ENCODE measurements at places on chromosomes 12 and 14.

DNA sequence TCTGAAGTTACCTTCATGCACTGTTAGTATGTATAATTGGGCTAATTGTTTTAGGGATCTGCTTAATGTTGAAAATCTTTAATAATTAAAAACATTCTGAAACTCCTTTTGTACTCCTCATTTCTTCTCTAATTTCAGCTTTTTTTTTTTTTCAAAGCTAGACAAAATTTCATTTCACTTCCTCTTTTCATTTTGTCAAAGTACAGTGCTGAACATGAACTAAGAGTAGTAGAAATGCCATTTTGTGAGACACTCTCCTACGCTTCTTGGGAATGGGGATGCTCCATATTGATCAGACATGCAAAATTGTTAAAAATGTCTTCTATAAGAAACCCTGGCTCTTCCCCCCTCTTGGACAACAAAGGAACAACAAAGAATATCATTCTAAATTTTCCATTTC, 1.7 kb downstream of the ABCD2 start:
- DNase-seq = no peak

DNA sequence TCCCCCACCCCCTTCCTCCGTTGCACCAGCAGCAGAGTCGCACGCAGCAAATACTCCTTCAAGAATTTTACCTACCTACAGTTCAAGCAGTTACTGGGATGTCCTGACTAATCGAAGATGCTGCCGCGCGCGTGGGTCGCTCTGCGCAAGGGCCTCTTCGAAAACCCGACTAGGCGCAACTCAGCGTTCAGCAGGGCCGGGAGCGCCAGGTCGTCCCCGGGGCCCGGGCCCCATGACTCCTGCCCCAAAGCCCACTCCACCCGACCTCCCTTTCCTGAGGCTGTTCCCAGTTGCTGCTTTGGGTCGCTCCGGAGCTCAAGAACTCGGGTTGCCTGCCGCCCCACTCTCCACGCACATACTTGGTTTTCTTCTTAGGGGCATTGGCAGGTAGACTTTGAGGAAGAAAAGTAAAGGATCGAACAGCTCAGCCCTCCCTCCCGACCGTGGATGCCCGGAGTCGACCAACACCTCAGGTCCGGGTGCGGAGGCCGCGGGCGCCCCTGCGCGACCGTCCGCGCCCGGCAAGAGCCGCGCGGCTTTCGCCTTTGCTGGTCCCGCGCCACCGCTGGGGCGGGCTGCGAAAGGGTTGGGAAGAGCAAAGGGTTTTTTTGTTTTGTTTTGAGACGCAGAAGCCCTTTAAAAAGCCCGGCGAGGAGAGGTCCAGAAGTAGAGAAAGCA, 1.9 kb downstream of the BMP4 start:
- no peak for DNase-seq

DNA sequence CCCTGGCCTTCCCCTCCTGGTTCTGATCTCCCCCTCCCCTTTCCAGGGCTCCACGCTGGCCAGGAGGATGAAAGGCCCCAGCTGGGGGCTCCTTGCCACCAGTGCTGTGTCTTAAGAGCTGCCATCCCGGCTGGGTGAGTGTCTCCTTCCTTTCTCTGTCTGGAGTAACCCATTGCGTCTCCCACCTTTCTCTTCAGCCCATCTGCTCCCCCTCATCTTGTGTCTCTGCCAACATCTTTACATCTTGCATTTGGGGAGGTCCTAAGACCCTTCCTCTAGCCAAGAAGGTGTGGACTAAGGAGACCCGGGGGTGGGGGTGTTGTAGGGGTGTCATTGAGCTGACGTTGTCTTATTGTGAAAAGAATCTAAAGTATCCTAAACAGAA, 505 bp downstream of the BCL2L2 start:
- no peak for DNase-seq

DNA sequence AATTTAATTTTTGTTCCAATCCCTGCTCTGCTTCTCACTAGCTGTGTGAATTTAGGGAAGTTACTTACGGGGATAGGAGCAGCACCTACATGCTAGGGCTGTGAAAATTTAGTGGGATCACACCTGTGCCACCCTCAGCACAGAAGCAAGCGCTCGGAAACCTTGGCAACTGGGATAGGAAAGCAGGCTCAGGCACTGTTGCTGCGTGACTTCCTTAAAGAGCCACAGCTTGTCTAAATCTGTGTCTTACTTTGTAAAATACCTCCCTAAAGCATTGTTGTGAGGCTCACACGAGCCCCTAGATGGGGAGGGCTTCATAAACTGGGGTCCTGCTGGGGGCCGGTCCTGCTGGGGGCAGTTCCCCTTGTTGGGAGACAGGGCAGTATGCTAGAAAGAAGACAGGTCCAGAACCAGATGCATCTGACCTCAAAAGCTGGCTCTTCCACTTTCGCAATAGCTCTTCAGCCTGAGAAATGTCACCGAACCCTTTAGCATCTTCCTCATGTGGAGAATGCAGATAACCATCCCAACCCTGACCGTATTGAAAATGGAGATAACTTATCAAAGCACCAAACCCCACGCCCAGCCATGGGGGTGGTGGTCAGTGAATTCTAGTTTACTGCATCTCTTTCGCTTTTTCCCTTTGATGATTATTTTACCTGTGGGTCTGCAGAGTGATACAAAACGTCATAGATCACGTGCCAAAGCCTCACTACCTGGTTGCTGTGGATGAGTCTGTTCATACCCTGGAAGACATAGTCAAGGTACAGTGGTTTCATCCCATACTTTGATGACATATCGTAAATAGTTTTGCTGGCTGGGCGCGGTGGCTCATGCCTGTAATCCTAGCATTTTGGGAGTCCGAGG, 54.1 kb downstream of the AK7 start:
- no peak for DNase-seq

- no peak for DNase-seq
These were observed 13.2 kb upstream of the OVCH1 start for GRCh38 chr12:29510591-29511185.

DNA sequence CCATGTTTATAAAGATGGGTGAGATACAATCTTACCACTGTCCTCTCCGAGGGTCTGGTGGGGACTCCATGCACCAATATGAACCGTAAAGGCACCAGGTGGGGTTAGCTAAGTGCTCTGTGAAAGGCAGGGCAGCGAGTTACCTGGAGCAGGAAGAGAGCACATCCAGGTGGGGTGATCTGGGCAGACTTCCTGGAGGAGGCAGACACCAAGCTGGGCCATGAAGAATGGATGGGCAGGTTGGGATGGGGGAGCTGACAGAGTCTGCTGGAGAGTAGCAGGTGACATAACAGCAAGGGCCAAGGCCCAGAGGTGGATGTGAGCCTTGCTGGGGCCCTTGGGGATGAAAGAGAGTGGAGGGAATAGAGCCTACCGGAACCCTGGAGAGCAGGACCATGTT, 45.9 kb downstream of the RIN3 start:
- no peak for DNase-seq

DNA sequence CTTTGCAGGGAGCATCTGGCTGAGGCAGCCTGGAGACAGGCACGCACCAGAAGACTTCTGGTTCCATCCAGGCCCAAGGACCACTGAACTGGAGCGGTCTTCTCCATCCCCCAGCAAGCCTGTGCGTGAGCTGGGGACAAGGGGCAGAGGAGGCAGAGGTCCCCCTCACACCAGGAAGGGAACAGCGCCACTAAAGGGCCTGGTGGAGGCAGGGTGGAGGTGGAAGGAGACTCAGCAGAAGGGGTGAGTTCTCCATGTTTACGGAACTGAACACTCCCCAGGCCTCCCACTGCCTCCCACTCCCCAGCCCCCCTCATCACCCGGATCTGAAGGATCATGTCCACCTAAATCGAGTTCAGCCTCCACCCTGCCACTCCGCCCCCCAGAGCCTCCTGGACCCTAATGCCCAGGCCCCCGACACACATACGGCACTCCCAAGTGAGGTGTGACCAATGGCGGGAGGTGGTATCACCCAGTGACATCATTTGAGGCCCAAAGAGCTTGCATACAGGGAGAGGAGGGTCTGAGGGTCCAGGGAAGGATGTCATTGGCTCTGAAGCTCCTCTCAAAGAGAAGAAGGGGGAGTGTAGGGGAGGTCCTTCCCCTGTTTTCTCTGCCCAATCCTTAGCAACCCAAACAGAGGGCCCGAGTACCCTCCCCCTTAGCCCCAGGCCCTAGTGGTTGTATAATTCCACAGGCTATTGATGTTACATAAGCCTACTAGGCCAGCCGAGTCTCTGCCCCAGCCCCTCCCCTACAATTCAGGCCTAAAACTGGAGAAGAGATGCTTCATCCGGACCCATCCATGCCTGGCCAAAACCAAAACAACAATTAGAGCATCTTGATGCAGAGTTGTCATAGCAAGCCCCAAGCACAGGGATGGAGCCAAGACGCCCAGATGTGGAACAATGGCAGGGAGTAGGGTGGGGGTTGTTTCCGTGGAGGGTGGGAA, 1.0 kb downstream of the FAIM2 start:
- DNase-seq = no peak

DNA sequence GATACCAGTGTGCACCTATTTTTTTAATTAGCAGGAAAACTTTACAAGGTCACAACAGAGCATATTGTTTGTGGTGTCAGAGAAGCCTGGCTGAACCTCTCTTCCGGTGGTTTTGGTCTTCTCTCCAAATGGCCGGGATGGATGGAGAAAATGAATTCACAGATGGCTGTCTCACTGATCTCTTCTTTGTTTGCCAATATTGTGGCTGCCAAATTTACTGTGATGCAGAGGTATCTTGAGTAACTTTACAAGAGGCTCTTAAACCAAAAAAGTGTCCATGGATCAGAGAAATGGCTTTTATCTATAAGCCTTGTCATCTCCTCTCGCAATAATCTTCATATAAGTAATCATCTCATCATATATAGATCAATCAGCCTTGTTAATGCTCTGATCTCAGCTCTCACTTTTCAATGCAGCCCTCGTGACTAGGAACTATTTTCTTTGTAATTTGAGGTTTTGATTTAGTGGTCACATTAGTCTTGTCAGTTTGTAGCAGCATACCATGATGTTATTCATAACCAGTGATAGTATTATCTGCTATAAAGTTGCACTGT, 308.1 kb downstream of the EGLN3 start:
- no peak for DNase-seq

GRCh38 chr14:96261772-96262655, 6.0 kb downstream of the BDKRB1 start:
- no peak for DNase-seq

GRCh38 chr12:128914908-128915563, 61.8 kb downstream of the GLT1D1 start:
- DNase-seq = no peak

- DNase-seq = no peak
These were observed 21.0 kb downstream of the ANKLE2 start for GRCh38 chr12:132740652-132741051.

- no peak for DNase-seq
These were observed 1064.6 kb downstream of the BCL11B start for GRCh38 chr14:98207415-98207814.

GRCh38 chr12:3213768-3214167, 136.6 kb downstream of the TSPAN9 start:
- DNase-seq = no peak

DNA sequence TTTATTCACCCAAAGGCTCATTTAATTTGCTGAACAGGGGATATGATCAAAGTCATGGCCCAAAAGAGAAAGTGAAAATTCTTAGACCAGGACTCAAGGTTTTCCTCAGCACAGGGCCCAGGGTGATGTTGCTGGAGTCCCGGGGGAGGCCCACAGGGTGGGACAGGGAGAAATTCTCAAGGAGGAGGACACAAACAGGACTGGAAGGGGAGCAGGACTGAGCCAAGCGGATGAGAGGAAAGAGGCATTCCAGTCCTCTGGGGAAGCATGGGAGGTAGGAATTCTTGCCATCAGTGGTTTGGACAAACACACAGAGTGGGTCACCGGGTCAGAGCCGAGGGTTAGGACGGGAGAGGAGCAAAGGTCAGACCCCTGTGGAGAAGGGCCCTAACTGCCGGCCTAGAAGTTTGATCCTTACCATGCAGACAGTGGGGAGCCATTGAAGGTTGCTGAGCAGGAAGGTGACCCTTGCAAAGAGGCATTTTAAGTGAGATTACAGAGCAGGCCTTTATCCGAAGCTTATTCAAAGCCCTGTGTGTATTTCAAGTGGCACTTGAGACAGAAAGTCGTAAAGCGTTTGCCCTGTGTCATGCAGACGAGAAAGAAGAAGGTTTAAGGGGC, 68.4 kb upstream of the PTGR2 start:
- no peak for DNase-seq

- no peak for DNase-seq
These were observed 20.1 kb upstream of the TMED10 start for GRCh38 chr14:75196468-75196867.

- no peak for DNase-seq
These were observed 60.9 kb upstream of the NID2 start for GRCh38 chr14:52129721-52130120.

DNA sequence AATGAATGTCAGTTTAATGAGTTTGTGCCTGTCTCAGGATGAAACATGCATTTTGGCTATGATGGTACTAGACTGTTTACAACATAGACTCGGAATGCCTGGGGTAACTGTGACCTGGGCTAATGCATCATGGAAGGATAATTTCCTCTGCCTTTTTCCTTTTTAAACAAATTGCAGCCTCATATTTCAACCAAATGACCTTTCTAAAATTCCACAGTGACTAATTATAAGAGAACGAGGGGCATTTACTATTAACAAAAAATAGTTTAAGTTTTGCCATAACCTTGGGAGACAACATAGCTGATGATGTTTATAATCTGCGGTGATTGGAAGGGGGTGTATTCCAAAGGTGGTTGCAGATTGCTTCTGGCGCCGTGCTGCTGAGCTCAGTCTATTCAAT, 1140.5 kb downstream of the GALC start:
- DNase-seq = no peak

DNA sequence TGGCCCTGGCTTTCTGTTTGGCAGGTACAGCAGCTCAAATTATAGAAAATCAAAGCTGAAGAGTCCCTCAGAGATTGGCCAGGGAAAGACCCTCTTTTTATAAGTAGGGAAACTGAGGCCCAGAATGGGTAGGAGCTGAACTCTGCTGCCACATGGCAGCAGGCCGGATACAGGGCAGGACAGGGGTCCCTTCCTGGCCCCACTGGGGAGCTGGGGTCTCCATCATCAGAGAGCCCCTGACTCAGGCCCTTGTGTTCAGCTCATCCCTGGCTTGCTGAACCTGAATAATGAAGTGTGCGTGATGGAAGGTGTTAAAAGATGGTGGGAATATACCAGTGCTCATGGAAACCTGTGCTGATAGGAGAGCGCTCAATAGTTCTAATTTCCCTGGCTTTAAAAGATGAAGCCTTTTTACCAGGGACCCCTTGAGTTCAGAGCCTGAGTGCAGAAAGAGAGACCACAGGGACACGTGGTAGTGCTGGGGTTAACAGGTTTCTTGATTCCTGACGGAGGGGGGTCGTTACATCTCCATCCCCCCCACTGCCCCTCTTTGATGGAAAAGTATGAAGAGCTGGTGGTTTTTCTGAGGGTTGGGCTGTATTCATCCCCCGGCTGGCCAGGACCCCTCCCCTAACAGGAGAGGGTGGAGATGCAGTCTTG, 4.4 kb downstream of the DLK1 start:
- no peak for DNase-seq

GRCh38 chr12:101407049-101407435, 530 bp downstream of the ARL1 start:
- DNase-seq = no peak

GRCh38 chr12:9673404-9674225, 4.1 kb downstream of the CLEC2D start:
- peak; percentile 58 for DNase-seq

DNA sequence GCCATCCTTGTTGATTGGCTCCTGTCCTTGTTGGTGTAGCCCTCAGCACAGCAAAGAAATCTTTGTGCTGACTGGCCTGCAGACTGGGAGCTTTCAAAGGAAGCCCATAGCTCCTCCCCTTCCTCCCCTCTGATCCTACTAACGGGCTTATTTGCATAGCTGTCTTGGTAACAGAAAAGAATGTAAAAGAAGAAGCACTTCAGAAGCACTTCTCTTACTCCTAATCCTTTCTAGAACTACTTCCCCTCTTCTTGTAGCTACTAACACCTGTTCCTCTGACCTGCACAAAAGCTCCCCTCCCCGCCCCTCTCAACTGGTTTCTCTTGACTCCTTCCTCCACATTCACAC, 14.3 kb upstream of the RIC8B start:
- no peak for DNase-seq

Measured in activated CD4-positive, CD25-positive, alpha-beta regulatory T cell treated with anti-CD3 and anti-CD28 coated beads, Interleukin-2, amount 50 U/mL, for 72 hours (primary cell).